ENCODE measurements at places on chromosomes 16 and 17. TPM values are rescaled to one million over a fixed set of nuclear protein-coding genes. Genes with fewer than 3 reads are reported as not detected.

Gene MAZ
- 266 TPM for total RNA-seq

Gene PPP1R27
- total RNA-seq: not detected

Gene CD79B
- total RNA-seq: 31.0 TPM

Gene KIFC3
- total RNA-seq: 1.5 TPM

Gene SPNS2
- total RNA-seq: 1.1 TPM

Gene KCNJ18
- not detected for total RNA-seq

Gene EXOC3L1
- not detected for total RNA-seq

Gene DNAI2
- 1.4 TPM for total RNA-seq

Gene NOG
- 0.91 TPM for total RNA-seq

Gene ABCA5
- total RNA-seq: 31.1 TPM

Gene OTOP2
- not detected for total RNA-seq

Gene TRAP1
- 189 TPM for total RNA-seq

Gene RAB26
- total RNA-seq: 2.0 TPM

Gene ALDH3A1
- 0.34 TPM for total RNA-seq

All from activated T-cell treated with anti-CD3 and anti-CD28 coated beads, Interleukin-2, amount 50 U/mL, for 72 hours (primary cell).